ENCODE measurements at places on chromosomes 12 and 14.

DNA sequence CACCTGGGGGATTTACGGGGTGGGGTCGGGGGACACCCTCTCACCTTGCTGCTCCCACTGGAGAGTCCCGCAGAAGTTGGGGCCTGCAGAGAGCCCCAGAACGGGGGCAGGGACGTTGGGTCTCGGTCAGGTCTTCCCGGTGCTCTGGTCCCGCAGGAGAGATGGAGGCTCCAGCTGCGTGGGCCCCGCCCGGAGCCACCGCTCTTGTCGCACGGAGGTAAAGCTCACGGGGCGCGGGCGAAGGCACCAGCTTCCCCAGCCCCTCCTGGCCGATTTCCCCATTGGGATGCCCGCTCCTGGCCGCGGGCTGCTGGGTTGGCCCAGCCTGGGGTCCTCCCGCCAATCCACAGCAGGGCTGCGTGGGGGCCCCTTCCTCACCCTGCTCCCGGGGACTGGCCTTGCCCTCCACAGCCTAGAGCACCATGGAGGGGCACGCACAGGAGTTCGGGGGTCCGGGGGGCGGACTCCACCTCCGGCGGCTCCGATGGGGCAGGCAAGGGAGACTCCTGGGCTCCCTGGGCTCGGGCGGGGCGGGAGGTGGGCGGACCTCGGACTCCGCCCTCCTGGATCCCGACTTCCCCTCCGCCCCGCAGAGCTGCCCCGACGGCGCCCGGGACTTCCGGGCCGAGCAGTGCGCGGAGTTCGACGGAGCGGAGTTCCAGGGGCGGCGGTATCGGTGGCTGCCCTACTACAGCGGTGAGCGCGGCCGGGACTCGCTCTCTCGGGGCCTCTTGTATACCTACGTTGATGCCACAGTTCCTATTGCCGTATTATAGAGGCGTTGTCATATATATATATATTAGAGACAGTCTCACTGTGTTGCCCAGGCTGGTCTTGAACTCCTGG, 8.4 kb downstream of the PAPLN start:
- DNase-seq: no peak

DNA sequence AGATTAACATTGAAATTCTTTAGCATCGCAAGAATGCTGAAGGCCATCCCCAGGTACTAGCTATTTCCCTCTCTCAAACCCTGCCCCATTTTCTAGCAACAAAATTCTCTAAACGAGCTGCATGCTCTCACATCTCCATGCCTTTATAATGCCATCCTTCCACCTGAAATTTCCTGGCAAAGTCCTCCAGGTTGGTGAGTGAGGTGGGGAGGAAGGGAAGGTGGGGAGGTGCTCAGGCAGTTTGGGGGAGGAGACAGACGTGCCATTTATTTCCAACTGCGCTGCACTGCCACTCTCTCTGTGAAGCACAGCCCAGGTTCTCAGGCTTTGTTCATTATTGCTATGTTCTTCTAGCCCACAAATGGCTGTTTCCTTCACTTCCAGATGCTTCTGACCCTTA, 208.4 kb downstream of the PAWR start:
- no peak for DNase-seq

DNA sequence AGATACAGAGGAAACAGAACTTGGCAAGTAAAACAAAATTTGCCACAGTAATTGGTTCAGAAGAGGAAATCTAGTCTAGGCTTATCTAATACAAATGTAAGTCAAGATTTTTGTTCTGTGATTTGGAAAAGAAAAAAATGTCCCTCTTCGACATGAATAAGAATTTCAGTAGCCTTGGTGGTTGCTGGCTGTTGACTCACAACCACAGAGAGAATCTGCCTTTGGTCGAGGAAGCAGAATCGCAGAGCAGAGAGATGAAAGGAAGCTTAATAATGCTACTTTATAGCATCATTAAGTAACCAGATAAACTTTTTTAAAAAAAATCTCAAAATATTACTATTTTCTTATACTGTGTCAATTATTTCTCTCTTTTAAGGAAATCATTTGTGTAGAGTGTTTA, 1096.6 kb downstream of the FLRT2 start:
- no peak for DNase-seq

DNA sequence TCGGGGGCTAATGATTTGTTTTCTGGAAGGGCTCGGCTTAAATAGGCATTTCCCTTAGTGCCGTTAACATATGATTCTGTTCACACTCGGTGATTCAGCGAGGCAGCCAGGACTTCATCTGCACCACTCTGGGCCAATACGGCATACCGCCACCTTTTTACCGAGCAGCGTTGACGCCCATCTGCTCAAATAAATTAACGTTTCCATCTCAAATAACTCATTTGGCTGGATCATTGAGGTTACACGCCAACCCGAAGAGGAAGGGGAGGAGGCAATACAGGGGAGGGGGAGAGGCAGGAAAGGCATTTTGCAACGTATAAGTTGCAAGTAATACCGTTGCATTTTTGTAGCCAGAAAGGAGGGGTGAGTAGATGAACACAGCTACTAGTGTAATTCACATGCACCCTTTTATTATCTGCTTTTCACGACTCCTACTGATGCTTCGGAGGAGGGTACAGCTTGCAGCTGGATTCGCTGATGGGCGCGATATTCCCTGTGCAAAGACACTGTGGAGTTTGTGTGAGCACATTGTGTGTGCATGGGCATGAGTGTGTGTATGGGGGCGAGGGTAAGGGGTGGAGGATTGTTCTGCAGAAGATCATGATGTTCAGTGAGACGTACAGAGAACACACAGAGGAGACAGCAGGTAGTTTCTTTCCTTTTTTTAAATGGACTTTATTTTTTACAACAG, 45.9 kb downstream of the MAP1LC3B2 start:
- no peak for DNase-seq

Measured in esophagus squamous epithelium (tissue), 5 donors.